ENCODE measurements at places on chromosomes 1 and 21. TPM values are rescaled to one million over a fixed set of nuclear protein-coding genes. Genes with fewer than 3 reads are reported as not detected.

GRCh38 chr1:16183765-16184556, 28.1 kb upstream of the EPHA2 start:
- no peak for DNase-seq

DNA sequence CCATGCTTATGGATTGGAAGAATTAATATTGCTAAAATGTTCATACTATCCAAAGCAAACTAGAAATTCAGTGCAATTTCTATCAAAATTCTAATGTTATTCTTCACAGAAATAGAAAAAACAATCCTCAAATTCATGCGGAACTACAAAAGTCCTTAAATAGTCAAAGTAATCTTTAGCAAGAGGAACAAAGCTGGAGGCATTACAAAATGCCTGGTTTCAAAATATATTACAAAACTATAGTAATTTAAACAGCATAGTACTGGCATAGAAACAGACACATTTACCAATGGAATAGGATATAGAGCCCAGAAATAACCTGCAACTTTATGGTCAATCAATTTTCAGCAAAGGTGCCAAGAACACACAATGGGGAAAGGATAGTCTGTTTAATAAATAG, 3.8 kb downstream of the CTSS start:
- DNase-seq = no peak

- DNase-seq = no peak
Observed at GRCh38 chr1:114668784-114669561, 876 bp downstream of the DENND2C start.

GRCh38 chr1:157838966-157839365, 2.6 kb downstream of the CD5L start:
- no peak for DNase-seq

The TAS1R1 gene
- total RNA-seq = not detected

The SLC25A34 gene
- total RNA-seq = 3.0 TPM

The CNIH3 gene
- total RNA-seq = 27.1 TPM

Data from dorsolateral prefrontal cortex (tissue), 122 donors.